ENCODE measurements at places on chromosomes 5 and 9.

DNA sequence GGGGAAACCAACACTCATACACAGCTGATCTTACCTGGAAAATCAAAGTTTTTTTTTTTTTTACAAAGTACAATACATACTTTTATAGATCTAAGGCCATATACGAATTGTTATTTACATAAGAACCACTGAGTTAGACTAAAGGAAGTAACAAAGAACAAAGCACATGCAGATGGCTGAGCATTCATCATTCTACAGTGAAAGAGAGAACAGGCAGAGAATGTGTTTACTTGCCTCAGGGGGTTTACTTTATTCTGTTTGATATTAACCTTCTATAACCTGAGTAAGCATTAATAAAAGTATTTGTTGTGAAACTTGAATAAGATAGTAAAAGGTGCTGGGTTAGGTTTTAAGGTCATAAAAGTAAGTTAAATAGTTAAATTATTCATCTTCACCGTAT lies 54.7 kb downstream of the SLC38A9 start:
- DNase-seq, result no peak

GRCh38 chr5:59506285-59506877 lies 387.1 kb downstream of the PDE4D start:
- no peak for DNase-seq

DNA sequence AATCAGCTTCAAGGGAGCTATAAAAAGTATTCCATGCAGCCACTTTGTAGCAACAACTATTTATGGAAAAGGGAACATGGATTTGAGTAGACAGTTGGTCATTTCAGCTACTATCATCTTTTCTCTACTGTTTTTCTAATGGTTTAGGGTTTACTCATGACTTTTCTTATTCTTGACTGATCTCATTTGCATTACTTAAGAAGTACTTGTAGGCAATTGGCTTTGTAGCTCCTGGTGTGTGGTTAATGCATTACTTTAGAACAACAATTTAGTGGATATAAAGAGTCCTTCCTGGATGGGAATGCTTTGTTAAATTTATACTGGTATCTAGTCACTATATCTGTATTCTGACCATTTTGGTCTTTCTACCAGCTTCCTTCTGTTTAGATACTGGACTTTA lies 59.8 kb upstream of the NTRK2 start:
- no peak for DNase-seq

DNA sequence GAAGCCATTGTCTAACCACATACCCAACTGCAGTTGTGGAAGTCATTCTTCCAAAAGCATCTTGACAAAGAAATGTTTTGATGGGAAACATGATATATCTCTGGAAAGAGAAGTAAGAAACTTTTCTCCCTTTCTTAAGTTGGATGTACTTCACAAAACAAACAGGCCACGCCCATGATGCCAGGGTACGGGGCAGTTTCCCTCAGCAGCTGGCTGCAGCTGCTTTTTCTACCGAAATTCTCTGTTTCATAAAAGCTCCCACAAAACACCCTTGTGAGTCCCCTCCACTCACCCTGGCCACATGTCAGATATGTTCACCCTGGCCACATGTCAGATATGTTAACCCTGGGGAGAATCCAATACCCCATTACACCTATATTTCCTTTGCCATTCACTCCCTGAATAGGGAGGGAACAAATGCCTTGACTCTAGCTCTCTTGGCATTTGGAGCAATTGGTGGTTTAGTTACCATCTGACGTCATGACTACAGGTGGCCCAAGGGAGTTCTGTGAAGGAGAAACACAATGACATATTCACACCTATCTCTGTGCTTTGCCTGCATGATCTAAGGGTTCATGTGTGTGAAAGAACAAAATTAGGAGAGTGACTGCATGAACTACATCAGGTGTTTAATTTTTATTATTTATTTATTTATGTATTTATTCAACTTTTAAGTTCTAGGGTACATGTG lies 103.0 kb downstream of the AOPEP start:
- no peak for DNase-seq

GRCh38 chr9:103816146-103816545 lies 278.0 kb upstream of the SMC2 start:
- DNase-seq, result no peak

- DNase-seq, result no peak
These were observed 284.3 kb downstream of the ARHGAP26 start for GRCh38 chr5:143054480-143054941.

GRCh38 chr5:119402555-119402954 lies 46.7 kb downstream of the TNFAIP8 start:
- DNase-seq, result no peak

- DNase-seq, result no peak
These were observed 348.0 kb downstream of the SEMA5A start for GRCh38 chr5:9197881-9198260.

GRCh38 chr9:92669527-92669889 lies 423 bp downstream of the IPPK start:
- no peak for DNase-seq

- DNase-seq, result no peak
These were observed 124.7 kb downstream of the PALM2AKAP2 start for GRCh38 chr9:109904666-109905065.

DNA sequence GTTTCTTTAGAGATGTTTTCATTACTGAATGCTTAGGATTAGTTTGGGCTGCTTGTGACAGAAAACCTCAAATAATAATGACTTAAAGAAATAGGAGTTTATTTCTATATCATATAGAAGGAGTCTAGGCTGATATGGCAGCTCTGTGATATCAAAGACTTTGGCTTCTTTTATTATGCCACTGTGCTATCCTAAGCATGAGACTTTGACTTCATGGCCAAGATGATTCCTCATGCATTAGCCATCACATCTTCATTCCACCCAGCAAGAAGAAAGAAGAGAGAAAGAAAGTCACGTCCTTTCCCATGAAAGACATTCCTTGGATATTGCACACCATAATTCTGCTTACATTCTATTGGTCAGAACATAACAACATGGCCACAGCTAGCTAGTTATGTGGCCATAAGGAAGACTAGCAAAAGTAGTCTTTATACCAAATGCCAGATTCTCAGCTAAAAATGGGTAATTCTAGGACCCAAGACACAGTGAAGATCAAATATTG lies 76.2 kb downstream of the DAPK1 start:
- DNase-seq, result no peak

GRCh38 chr5:252546-252945 lies 18.9 kb upstream of the PDCD6 start:
- no peak for DNase-seq

GRCh38 chr9:87442451-87442850 lies 55.2 kb upstream of the DAPK1 start:
- DNase-seq, result no peak

DNA sequence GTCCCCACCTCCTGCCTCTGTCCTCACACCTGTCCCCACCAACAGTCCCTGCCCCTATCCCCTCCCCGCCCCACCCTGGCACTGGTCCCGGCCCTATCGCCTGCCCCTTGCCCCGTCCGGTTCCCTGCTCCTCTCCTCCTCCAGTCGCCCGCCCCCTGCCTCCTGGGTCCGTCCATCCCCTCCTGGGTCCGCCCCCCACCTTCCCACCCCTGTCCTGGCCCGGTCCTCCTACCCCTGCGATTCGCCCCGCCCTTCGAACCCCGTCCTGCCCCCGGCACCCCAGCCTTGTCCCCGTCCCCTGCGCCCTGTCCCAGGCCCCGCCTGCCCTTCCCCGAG lies 372 bp downstream of the EDF1 start:
- DNase-seq, result no peak

- no peak for DNase-seq
These were observed 8.3 kb downstream of the GPR150 start for GRCh38 chr5:95627971-95628810.

GRCh38 chr9:131739133-131739958 lies 530 bp downstream of the RAPGEF1 start:
- DNase-seq, result no peak

GRCh38 chr5:88545338-88545737 lies 276.7 kb upstream of the TMEM161B start:
- DNase-seq, result no peak

DNA sequence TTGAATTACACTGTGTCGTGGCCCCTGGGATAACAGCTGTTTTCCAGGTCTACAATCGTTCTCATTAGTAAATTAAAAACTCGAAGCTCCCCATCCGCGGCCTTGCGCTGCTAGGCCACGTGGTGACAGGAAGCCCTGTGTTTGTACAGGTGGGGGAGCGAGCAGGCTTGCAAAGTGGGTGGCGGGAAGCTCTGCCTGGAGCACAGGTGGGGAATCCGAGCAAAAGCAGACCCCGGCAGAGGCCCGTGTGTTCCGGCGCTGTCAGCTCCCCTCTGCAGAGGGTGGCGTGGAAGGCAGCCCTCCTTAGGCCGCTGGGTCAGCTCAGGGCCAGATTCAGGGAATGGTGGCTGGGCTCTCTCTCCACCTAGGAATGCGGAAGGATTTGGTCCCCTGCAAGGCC lies 59.5 kb upstream of the ERCC6L2 start:
- no peak for DNase-seq

GRCh38 chr9:35813434-35814105 lies 1.3 kb downstream of the HINT2 start:
- no peak for DNase-seq

GRCh38 chr9:98607152-98607551 lies 101.6 kb downstream of the GABBR2 start:
- no peak for DNase-seq

DNA sequence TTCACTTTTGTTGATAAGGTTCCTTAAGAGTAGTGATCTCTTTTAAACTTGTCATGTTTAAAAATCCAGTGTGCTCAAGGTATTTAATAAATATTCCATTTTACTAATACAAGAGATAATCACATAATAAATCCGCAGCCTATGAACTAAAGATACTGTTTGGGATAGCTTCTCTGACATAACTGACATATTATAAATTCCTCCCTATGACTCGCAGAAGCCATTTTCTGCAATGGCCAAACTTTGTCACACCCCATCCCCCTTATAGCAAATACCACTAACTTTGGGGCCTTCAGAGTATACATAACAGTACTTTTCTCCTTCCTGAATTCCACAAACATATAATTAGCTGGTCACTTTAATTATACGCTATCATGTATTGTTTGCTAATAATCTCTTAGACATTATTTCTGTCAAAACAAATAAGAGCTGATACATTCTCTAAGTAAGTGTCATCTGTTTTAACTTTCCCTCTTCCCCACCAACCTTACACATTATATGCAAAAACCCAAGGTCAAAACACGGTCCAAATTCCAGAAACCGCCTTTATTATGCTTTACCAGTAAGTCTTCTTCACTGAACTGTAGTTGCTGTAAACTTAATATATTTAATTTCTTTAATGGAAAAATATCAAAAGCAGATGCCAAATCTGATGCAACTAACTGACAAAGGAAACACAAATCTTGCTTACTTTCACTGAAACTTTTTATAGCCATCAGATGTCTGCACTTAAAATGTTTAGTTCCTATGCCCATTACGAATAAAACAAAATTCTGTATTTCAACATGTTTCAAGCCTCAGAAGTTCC lies 971 bp downstream of the TMEM267 start:
- DNase-seq, result no peak

DNA sequence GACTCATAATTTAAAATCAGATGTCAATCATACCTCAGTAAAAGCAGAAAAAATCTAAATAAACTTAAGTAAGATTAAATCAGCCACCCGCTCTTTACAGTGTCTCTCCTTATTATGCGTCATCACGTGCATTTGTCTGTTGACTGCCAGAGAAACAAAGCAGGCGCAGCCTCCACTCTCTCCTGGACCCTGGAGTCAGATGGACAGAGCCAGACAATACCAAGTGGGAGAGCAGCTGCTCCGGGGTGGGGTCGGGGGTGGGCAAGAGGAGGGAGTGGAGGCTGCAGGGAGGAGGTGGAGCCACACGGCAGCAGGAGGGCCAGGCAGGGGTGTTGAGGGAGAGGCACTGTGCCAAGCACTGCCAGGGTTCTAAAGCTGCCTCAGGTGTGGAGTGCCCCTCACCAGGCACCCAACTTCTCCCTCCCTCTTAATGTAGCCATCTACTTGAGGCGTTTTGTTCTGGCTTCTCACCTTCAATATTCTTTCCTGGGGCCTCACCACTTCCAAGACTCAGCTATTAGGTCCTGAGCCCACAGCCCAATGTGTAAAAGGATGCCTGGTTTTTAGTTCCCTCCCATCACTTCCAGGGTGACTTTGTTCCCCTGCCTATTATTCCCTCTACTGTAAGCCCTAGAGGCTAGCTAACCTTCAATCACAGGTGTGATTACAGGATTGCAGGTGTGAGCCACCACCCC lies 96.3 kb downstream of the GLDC start:
- DNase-seq, result no peak

GRCh38 chr9:120643061-120643460 lies 63.1 kb upstream of the CDK5RAP2 start:
- DNase-seq, result no peak

DNA sequence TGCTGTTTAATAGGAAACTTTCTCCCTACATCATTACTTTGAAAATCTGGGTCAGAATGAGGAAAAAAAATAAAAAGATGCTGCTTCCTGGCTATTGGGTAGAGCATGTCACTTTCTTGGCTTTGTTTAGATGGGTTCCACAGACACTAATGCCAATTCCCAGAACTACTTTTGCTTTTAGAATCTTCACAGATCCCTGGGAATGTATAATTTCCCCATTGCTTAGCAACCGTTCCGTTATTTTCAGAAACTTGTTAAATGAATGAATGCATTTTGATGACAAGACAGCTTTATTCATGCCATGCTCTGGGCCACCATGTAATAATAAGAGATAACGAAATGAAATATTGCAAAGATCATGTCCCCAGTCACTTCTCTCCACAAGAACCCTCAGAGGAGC lies 126.5 kb upstream of the TRPC7 start:
- no peak for DNase-seq

DNA sequence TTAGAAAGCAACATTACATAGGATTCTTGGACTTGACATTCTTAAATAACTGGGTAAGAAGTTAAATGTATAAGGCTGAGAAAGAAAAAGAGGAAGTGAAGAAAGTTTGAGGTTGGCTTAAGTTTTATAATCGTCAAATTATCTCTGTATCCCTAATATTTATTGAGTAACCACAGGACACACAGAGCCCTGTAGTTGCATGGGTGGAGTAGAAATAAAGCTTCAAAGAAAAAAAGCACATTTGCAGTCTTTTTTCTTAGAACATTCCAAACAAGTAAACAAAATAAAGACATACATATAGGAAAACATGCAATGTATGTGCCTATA lies 137.0 kb downstream of the CCDC192 start:
- DNase-seq, result no peak

GRCh38 chr9:109880276-109881169 lies 100.5 kb downstream of the PALM2AKAP2 start:
- no peak for DNase-seq
